ENCODE measurements at places on chromosomes 6 and 20. TPM values are rescaled to one million over a fixed set of nuclear protein-coding genes. Genes with fewer than 3 reads are reported as not detected.

FUCA2 gene
- 16.9 TPM for total RNA-seq

SLC22A16 gene
- total RNA-seq, result 0.18 TPM

ANGPT4 gene
- not detected for total RNA-seq

SLC4A11 gene
- 1.1 TPM for total RNA-seq

KCNK16 gene
- total RNA-seq, result not detected

NKX2-4 gene
- total RNA-seq, result not detected

TFAP2D gene
- total RNA-seq, result not detected

SLC18B1 gene
- 5.3 TPM for total RNA-seq

GHRH gene
- total RNA-seq, result not detected

CTAGE9 gene
- total RNA-seq, result not detected

FNDC11 gene
- 0.66 TPM for total RNA-seq

MAP7 gene
- 0.75 TPM for total RNA-seq

PRSS16 gene
- total RNA-seq, result 1.9 TPM

SLC17A2 gene
- total RNA-seq, result not detected

SEC23B gene
- total RNA-seq, result 89.8 TPM

APCDD1L gene
- total RNA-seq, result not detected

SNAI1 gene
- total RNA-seq, result 0.52 TPM

DLK2 gene
- 0.45 TPM for total RNA-seq

XKR7 gene
- 0.05 TPM for total RNA-seq

KCNK15 gene
- not detected for total RNA-seq

GPR63 gene
- total RNA-seq, result 3.9 TPM

OPRM1 gene
- total RNA-seq, result not detected
